ENCODE measurements at places on chromosomes 4 and X.

- no peak for DNase-seq
Measured at GRCh38 chr4:39353478-39354253, 12.5 kb downstream of the RFC1 start.

DNA sequence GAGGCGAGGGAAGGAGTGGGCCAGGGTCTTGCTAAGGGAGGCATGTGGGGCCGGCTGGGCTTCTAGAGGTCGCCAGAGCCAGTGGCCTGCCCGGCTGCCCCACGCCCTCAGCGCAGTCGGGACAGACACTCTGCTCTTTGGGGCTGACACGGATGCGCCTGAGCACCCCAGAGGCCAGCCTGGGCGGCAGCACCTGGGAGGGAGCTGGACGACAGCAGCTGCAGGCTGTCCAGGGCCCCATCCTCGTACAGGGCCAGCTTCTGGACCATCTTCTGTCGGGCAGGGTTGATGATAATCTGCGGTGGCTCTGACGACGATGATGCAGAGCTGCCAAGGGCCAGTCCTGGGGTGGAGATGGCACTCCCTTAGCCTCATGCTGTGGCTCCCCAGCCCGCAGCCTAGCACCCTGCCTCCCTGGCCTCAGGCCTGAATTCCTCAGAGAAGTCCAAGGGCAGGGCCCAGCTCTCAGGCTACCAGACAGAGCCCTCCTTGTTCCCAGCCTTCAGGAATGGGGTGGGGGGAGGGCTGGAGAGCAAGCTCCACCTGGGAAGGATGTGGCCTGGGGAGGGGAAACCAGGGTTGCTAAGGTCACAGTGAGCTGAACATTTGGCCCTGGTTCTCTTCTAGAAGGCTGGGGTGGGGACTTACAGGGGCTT lies 7.2 kb downstream of the IRAK1 start:
- DNase-seq: no peak

GRCh38 chr4:81724925-81725329 lies 253.2 kb upstream of the RASGEF1B start:
- no peak for DNase-seq

- DNase-seq: no peak
Measured at GRCh38 chrX:48663241-48663640, 20.4 kb upstream of the WAS start.

DNA sequence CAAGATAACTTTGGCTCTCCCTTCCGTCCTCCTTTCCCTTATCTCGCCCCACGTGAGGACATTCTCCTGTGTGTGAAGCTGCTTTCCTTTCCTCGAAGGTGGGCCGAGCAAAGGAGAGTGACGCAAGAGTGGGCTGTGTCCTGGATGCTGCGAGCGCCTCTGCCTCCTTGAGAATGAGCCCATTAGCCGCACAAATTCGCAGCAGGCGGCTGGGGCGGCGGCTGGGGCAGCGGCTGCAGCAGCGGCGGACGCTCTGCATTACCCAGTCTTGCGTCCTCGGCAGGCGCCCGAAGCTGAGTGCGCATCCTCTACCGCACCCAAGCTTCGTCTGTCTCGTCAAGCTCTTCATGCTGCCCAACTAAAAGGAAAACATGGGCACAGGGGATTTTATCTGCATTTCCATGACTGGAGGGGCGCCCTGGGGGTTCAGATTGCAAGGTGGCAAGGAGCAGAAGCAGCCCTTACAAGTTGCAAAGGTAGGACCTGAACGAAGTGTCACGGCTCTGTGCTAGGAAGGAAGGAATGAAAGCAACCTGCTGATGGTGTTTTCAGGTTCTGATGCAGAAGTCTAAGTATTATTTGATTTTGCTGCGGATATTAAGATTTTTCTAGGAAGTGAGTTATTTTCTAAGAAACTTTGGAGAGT lies at the start of gene SYNPO2:
TSS of gene SYNPO2 (plus strand) at position 189 of the 646 bp plus-strand sequence. CDS start at position 372, 183 bp downstream.
- DNase-seq: peak; percentile 57

DNA sequence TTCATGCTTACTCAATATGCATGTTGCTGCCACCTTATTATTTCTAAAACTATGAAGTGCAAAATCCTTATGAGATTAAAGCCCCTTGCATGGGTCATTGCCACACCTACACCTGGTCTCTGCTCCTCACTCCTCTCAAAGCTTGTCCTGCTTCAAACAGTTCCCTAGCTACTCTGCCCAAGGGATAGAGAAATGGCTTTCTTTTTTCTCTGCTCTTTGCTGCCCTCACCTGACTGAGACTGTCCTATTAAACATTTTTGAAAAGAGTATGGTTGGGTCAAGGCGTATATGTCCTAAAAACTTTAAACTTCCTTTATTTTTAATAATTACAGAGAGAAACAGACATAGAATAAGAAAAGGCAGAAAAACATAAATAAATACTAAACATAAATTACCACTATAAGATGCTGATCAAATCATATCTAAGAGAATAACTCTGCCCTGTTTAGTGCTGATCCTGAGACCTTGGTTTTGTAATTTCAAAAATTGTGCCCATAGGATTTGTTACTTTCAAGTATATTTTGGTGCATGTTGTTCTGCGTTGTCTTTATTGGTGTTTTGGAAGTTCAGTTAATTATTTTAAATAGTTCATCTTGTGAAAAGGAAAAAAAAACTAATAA lies 704.9 kb upstream of the PABPC4L start:
- DNase-seq: no peak

- no peak for DNase-seq
Measured at GRCh38 chrX:137234651-137235402, 201.0 kb upstream of the GPR101 start.

GRCh38 chr4:159549098-159549518 lies 446.2 kb downstream of the RAPGEF2 start:
- no peak for DNase-seq

GRCh38 chr4:184267673-184268583 lies 50.3 kb upstream of the ENPP6 start:
- DNase-seq: peak; percentile 6

- no peak for DNase-seq
Measured at GRCh38 chr4:38360201-38360600, 303.8 kb upstream of the KLF3 start.

- no peak for DNase-seq
Measured at GRCh38 chr4:136664988-136665387, 867.3 kb downstream of the PCDH18 start.

DNA sequence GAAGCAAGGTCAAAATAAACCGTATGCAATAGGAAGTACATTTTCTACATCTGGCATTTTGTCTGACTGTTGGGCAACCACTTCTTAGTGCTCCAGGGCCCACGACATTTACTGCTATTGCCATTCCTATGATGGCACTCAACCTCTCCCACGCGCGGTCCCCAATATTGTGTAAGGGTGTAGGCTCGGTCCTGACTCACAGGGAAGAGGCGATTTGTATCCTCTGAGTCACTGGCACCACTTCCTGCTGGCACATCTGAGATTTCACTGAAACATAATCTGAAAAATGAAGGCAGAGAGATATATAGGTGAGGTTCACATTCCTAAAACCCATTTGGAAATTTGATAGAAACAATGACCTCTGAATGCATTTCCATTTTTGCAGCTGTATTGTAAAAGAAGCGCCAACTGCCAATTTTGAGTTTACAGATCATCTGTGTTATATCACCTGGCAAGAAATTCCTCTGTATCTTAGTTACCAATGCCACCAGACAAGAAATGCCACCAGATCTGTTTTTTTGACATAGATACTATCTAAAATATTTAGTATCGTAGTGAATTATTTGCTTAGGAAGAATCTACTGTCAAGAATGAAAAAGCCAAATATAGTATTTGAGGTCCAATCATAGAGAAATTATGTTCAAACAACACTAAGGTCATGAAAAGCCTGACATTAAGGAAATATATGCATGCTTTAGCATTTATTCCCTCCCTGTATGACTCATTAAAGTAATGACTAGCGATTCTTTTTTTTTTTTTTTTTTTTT lies 9.8 kb downstream of the EREG start:
- peak; percentile 89 for DNase-seq

DNA sequence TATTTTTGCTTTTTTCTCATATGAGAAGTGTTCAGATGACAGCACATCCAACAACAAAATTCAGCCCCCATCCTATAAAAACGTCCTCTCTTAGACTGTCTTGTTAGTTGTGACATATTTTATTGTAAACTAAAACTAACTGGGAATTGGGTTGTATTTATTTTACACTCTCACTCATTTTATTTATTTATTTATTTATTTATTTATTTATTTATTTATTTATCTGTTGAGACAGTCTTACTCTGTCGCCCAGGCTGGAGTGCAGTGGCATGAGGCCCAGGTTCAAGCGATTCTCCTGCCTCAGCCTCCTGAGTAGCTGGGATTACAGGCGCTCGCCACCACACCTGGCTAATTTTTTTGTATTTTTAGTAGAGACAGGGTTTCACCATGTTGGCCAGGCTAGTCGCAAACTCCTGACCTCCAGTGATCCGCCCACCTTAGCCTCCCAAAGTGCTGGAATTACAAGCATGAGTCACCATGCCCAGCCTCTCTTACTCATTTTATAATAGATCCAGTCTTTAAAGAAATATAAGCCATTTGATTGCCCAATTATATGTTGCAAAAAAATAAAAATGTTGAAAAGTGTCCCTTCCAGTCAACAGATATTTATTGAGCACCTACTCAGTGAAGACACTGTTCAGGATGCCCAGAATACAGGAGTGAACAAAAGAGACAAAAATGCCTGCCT lies 44.6 kb downstream of the PALLD start:
- DNase-seq: peak; percentile 76

DNA sequence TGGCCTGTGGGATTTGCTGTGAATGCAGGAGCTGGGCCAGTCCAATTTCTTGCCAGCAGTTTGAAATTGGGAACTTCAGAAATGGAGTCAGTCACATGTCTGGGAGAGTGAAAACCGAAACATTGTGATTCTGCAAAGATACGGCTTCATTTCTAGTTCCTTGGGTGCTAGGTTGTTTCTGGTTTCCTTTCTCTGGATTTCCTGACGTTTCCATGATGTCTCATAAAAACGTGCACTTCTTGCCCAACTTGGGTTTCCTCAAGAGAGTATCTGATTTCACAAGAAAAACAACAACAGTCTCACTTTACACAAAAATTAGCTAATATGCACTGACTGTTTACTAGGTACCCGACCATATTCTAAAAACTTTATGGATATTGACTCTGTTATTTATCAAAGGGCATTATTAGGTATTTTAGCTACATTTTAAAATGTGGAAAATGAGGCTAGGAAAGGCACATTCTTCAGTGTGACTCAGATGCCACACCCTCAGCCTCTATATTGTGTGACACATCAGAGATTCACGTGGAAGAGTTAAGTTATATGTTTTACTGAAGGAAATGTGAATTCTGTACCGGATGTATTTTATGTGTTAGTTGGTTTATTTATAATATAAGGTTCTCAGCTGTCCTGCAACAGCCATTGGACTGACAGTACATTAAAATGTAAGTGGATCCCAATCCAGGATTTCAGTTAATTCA lies 225.0 kb upstream of the PUDP start:
- DNase-seq: no peak

DNA sequence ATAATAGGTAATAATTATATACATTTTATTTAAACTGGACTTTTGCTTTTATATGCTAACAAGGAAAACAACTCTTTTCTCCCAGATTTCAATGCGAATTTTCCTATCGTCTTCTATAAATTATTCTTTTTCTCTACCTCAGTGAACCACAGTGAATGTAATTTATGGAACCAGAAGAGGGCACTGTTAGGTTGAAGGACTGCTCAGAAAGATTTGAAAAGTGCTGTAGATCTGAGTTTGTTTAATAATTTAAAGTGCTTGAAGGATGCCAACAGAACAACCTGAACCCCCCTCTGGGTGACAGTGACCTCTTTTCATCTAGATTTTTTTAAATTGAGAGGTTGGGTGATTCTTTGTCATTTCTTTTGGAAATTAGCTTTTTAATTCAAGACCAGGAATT lies 54.9 kb downstream of the PHOX2B start:
- no peak for DNase-seq

- DNase-seq: no peak
Measured at GRCh38 chr4:150943818-150944217, 71.3 kb downstream of the LRBA start.

- no peak for DNase-seq
Measured at GRCh38 chr4:113575401-113575800, 186.1 kb downstream of the CAMK2D start.

- no peak for DNase-seq
Measured at GRCh38 chr4:26576231-26576739, 7.6 kb upstream of the TBC1D19 start.

- no peak for DNase-seq
Measured at GRCh38 chr4:7324651-7325121, 110.0 kb downstream of the PSAPL1 start.

Data from HCT116 (cell line).